ENCODE measurements at places on chromosomes 7 and 10. TPM values are rescaled to one million over a fixed set of nuclear protein-coding genes. Genes with fewer than 3 reads are reported as not detected.

PIP gene
- not detected for total RNA-seq

KCNIP2 gene
- total RNA-seq, result 1.9 TPM

PRSS1 gene
- total RNA-seq, result not detected

ZFAND2A gene
- total RNA-seq, result 25.6 TPM

DGKB gene
- not detected for total RNA-seq

EPC1 gene
- total RNA-seq, result 43.5 TPM

UPK3B gene
- 0.68 TPM for total RNA-seq

PANK1 gene
- total RNA-seq, result 6.4 TPM

NRG3 gene
- total RNA-seq, result not detected

SFXN4 gene
- total RNA-seq, result 36.7 TPM

PLCE1 gene
- not detected for total RNA-seq

SLC26A3 gene
- not detected for total RNA-seq

TRIM50 gene
- total RNA-seq, result not detected

TSPAN12 gene
- total RNA-seq, result not detected

IMMP2L gene
- 7.1 TPM for total RNA-seq

SLC18A3 gene
- total RNA-seq, result not detected

CYP2E1 gene
- 0.13 TPM for total RNA-seq

PDLIM1 gene
- 9.5 TPM for total RNA-seq

ZNF365 gene
- not detected for total RNA-seq

LHFPL3 gene
- total RNA-seq, result not detected

All from activated CD8-positive, alpha-beta T cell treated with anti-CD3 and anti-CD28 coated beads, Interleukin-2, amount 10 ng/mL, durations not matched to agents 7 days and 5 days (primary cell).